ENCODE measurements at places on chromosomes 16 and 17.

- DNase-seq, result no peak
These were observed 359.1 kb downstream of the SEC14L1 start for GRCh38 chr17:77499699-77500435.

DNA sequence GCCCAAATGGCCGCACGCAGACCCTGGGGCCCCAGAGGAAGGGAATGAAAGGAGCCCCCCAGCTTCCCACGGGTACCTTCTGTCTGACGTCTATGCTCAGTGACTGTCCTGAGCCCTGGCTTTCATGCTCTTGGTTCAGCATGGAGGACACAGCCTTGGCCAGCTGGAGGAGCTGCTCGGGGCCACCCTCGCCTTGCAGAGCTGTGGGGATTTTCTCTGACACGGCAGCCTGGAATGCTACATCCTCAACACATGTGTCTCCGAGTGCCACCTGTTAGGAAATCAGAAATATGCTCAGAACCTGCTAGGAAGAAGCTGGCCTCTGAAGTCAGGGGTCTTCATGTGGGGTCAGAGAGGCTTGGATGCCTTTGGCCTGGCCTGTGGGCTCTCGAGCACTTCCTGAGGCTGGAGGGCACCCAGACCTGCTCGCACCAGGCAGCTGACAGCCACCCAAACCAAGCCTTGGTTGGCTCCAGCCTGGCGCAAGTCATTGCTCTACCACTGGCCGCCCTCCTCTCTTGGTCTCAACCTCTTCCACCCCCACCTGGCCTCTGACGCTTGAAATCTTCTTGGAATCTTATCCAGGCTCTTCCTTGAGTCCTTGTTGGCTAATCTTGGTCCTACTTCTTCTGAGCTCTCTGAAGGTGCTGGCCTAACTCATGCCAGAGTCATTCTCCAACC lies 63.7 kb upstream of the BCO1 start:
- no peak for DNase-seq

DNA sequence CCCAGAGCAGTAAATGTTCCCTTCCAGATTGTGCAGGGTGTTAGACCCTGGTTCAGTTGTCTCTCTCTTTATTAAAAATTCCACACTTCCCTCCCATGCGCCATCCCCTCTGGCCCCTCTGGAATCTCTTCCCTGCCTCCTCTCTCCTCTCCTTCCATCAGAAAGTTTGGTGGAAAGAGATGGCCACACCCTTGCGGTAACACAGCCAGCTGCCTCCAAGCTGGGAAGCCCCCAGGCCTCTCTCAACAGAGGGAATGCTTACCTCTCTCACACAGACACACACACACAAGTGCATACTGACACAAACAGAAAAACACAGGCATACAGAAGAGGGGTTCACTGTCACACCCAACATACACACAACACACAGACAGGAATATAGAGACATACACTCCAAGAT lies 220.5 kb downstream of the C16orf78 start:
- no peak for DNase-seq

- DNase-seq, result no peak
These were observed 6.0 kb downstream of the CCDC137 start for GRCh38 chr17:81672504-81672903.

GRCh38 chr16:84608282-84608681 lies 9.6 kb downstream of the COTL1 start:
- no peak for DNase-seq

DNA sequence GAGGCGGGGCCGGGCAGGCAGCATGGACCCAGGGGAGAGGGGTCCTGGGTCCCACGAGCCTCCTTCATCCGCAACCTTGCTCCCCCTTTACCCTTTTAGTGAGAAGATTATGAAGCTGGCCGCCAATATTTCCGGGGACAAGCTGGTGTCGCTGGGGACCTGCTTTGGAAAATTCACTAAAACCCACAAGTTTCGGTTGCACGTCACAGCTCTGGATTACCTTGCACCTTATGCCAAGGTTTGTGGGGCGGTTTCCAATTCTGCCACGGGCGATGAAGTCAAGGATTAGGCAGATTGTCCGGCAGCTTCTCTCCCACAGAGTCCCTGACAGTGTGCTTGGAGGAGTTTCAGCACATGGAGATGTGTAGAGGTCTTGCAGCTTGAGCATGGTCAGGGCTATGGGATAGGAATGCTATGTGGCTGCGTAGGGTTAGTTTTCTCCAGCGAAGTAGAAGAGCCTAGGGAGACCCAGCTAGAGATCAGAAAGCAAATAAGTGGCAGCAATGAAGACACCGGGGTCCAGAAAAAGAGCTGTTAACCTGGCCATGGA lies 598 bp downstream of the NIP7 start:
- DNase-seq, result no peak

DNA sequence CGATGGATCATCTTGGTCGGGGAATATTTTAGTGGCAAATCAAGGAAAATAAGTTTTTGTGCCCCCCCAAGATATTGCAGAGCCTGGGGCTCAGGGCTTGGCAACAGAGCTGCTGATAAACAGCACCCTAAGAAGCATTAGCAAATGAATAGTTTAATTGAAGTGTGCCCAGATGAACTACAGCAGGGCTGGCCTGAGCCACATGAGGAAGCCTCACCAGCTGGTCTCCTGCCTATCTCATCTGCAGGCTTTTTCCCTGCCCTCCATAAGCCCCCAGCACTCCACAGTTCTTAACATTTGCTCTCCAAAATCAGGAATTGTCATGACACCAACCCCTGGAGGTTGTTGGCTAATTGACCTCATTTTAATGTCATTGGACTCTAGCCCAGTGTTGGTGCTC lies 480.2 kb downstream of the HS3ST3B1 start:
- no peak for DNase-seq

DNA sequence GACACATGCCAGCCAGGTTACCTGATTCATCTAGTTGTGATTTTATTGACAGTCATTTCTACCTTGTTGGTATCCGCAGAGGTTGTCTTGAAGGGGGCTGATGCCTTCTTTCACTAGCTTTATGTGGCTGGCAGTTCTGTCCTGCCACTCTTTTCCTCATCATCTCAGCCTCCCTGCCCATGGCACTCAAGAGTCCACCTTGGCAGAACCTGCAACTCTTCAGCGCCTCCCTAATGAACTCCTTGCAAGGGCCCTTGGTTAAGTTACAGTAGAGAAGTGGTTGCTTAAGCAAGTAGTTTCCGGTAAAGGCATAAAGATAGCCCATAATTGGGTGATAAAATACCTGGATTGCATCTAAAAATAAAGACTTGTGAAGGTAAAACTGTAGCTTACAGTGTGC lies 489.9 kb downstream of the WWOX start:
- no peak for DNase-seq

DNA sequence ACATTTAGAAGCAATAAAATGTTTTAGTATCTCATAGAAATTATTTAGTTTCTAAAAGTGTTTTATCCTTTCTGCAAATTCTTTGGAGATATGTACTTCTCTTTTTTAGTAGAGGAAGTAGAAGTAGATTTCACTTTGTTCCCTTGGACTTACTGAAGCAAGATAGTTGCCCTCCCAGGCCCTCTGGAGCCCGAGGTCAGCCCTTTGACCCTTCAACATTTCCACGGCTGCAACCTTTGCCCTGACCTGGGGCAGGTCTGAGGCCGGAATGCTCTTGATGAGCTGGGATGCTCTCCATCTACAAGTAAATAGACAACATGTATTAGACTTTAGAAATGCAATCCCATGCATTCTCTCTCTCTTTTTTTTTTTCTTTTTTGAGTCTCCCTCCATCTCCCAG lies 167.5 kb downstream of the CDK5R1 start:
- DNase-seq, result no peak

All from activated CD8-positive, alpha-beta memory T cell treated with anti-CD3 and anti-CD28 coated beads for 1 hour (primary cell).